ENCODE measurements at places on chromosomes 7 and 10.

- DNase-seq = no peak
These were observed 1.8 kb downstream of the TSC22D4 start for GRCh38 chr7:100476903-100477870.

- DNase-seq = no peak
These were observed 989 bp downstream of the ERLIN1 start for GRCh38 chr10:100184840-100185239.

DNA sequence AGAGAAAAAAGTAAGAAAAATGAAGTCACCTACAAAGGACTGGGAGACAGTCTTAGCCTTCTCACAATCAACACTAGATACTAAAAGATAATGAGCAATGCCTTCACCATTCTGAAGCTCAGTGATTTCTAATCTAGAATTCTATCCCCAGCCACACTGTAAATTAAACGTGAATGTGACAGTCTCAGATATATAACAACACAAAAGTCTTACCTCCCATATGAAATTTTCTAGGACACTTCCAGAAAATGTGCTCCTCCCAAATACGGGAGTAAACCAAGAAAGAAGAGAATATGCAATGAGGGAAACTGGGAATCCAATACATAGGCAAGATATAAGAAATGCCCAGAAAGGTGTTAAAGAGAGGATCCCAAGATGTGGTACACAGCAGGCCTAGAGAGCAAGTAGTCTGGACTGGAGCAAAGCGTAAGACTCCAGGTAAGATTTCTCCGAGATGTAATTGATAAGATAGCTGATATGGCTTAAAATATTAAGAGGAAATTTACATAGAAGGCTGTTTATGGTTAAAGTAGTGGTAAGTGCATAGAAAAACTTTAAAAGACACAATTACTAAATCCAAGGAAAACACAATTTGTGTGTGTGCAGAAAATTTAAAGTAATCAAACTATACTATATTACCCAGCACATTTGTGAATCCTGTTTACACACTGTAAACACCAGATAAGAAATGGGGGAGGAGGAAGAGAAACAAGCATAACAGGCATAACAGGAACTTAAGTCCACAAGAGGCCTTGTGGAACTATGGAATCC lies 44.1 kb downstream of the SGMS1 start:
- DNase-seq = no peak

DNA sequence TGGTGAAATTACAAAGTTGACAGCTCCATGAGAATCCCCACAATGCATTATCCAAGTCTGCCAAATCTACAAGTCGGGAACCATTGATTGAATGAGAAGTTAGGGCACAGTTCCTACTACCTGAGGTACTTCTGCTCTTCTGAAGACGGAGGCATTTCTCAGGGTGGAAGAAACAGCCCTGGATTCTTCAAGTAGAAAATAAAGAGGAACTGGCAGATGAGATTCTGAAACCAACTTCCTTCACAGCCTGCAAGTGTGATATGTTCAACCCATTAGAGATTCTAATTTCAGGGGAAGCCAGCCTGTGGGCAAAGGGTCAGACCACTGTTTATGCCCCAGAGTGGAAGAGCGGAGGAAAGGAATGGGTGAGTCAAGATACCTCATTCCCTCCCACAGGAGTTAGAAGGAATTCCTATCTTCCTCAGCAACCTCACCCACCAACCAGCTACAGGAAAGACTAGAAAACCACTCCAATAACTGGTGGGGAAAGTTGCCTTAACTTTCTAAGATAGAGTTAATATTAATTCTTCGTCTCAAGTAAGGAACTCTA lies 50.5 kb upstream of the BMPER start:
- no peak for DNase-seq

DNA sequence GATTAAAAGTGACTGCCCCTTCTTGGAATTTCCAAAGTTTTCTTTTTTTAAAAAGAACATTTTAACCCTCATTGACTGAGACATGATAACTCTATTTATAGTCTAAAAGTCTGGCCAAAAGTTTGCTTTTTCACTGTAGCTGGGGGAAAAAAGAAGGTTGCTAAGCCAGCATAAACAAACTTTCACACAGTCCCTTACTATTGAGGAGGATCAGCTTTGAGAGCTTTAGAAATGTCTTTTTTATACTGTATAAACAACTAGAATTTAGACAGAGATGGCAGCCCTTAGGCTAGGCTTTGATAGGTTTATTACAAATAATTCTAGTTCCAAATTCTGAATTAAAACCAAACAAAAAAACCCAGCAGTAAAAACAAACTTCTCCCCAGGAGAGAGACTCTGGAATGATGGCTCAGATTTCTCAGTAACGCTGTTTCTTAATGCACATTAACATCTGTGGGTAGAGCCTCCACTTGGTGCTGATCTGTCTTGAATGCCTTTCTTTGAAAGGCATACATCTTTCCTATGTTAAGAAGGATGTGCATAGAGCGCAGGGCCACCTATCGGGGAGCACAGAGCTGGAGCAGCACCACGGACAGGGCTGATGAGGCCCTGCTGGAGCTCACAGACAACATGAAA lies 100.9 kb upstream of the PDLIM1 start:
- no peak for DNase-seq

DNA sequence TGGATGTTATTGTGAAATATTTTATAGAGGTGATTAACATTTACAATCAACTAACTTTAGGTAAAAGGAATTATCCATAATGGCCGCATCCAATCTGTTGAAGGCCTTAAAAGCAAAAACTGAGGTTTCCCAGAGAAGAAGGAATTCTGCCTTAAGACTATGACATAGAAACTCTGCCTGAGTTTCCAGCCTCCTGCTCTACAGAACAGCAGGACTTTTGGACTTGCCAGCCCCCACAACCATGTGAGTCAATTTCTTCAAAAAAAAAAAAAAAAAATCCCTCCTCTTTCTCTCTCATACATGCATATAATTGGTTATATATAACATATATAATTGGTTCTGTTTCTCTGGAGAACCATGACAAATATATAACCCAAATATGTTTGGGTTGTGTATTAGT lies 15.4 kb downstream of the SLC25A28 start:
- DNase-seq = no peak
